ENCODE measurements at places on chromosomes 7 and 10.

GRCh38 chr10:109668154-109668665 lies 255.1 kb downstream of the XPNPEP1 start:
- no peak for DNase-seq

DNA sequence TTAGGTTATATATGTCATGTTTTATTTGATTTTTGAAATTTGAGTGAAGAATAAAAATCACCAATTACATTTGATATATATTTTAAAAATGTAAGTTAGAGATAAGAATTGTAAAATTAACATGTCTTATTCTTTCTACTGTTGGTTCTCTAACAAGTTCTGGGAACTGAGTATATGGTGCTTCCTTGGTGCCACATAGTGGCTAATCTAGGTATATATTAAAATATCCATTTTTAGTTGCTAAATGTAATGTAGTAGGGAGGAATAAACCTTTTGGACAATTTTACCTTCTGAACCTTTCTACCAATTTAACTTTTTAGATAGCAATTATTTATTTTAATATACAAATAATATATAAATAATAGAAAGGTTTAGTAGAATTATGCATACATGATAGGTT lies 17.5 kb downstream of the CFAP69 start:
- no peak for DNase-seq

- DNase-seq: no peak
Measured at GRCh38 chr10:119281581-119282071, 74.3 kb downstream of the GRK5 start.

GRCh38 chr10:25056726-25057125 lies 40.3 kb downstream of the THNSL1 start:
- DNase-seq: no peak

- DNase-seq: no peak
Measured at GRCh38 chr10:92574548-92575261, 812 bp upstream of the IDE start.

GRCh38 chr10:37992083-37992482 lies 15.6 kb upstream of the ZNF25 start:
- no peak for DNase-seq

DNA sequence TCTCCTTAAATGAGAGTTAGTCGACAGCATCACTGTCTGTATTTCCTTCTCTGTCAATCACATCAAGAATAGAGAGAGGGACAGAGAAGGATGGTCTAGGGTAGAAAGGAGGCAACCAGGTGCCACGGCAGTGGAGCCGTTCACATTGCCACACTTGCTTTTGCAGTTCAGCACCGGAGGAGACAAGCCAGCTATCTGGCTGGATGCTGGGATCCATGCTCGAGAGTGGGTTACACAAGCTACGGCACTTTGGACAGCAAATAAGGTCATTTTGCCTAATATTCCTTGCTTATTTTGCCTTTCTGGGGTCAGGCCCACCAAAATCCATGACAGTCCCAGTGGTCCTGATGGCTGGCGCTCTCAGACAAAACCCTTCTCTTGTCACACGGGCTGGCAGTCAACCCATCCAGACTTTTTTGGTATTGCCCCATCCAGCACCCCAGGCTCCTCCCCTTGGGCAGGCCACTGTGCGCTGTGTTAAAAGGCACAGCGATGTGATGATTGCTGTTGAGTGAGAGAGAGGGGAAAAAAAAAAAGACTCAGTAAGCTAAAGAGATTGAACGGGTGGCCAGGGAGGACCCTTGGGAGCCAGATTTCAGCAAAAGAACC lies 8.4 kb downstream of the CPA2 start:
- no peak for DNase-seq

GRCh38 chr7:80263821-80264220 lies 129.2 kb downstream of the GNAI1 start:
- no peak for DNase-seq

DNA sequence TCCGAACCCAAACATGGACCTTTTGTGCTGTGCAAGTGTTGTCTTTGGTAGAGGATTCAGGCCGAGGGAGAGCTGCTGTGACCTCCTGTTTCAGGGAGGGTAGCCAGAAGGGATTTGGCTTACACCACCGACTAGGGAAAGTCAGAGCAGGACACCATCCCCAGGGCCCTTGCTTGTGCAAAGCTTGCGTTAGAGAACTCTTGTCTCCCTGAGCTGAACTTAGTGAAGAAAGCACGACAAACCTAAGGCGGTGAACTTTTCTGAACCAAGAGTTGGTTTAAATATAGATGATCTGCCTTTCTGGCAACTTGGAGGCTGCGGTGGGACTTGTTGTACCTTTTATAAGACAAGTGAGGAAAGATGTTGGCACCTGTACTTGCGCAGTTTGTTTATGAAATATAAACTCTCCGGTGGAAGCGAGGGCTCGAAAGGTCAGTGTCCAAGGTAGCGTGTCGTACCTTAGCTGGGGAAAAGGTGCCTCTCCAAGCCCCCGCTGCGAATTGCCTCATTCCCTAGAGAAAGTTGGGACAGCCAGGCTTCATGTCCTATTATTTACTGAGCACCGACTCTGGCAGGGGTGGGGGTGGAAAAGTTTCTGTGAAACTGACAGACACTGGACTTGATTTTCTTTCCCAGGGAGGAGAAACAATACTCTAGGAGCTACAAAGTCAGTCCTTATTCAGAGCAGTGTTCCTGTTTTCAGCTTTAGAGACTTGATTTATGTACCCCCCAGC lies 31.6 kb downstream of the WBP1L start:
- DNase-seq: no peak

DNA sequence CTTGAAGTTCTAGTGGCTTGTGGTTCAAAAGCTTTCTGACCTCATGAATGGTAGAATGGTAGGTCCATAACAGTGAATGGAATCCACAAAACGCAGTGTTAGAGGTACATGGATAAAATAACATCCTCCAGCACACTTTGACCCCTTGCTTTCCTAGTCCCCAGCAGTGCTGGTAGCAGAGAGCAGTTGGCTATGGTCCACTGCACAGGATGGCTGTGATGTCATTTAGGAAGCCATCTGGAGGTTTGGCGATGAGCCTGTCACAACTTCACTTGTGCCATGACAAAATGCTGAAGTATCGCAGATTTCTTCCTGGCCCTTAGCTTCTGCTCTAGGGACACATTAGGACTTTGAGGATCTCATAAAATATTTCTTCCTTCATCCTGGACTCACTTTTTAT lies 300.0 kb upstream of the FZD8 start:
- DNase-seq: no peak

GRCh38 chr7:115135769-115136410 lies 214.0 kb downstream of the MDFIC start:
- no peak for DNase-seq

DNA sequence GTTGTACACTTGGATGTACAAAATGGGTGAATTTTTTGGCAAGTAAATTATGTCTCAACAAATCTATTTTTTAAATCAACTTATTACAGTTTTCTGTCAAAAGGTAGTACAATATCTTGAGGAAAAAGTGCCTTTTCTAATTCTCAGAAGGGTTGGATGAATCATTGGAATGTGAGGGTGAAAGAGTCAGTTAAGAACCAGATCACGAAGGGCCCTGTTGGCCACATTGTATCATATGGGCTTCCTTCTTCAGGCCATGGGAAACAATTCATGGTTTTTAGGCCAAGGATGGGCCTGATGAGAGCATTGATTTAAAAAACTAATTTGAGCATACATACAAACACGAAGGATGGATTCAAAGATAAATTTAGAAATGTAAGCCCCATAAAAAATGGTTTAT lies 503.7 kb downstream of the TNS3 start:
- no peak for DNase-seq

- no peak for DNase-seq
Measured at GRCh38 chr7:127819975-127820731, 168.2 kb downstream of the SND1 start.

DNA sequence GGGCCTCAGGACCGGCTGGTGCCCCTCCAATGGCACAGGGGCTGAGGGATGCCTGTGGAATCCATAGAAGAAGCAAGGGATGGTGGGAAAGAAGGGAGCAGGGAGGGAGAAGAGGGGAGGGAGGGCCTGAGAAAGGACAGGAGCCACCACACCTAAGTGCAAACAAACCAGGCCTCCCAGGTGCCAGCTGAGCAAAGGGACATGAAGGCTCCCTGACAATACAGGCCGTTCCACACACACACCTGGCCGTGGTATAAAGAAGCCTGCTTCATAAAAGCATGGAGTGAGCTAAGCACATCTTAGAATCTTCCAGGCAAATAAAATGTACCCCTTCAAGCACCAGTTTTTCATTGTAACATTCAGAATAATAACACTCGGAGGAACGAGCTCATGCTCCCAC lies 54.0 kb downstream of the OAT start:
- no peak for DNase-seq

DNA sequence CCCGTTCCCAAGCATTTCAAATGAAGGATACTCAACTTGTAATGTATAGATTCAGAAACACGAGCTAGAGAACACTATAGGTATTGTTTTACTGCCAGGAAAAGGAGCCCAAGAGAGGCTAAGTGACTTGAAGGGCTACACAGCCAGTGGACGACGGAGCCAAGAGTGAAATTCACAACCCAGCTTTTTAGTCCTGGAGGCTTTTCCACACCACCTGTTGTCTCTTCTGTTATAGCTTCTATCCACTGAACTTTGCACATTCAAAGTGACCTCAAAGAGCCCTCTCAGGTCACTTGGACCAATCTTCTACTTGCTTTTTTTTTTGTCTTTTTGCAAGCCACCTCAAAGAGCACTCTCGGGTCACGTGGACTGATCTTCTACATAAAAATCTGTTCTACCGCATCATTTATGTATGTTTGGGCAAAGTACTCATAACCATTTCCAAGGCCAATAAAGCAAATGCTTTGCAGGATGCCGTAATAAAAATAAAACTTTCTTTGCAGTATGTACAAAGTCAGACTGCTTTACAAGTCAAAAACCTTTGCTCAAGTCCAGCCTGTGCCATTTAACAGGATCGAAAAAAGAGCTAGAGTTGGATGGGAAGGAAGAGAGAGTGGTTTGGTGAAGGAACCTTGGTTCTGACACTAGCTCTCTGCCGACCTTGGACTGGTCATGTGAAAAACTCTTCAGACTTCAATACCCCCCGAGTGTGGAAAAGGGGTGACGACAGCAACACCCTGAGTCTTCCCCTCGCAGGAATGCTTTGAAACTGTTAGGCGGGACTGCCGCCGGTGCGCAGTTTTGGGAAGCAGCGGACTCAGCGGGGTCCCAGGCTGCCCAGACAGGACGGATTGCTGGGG lies 821 bp downstream of the SLC35B4 start:
- DNase-seq: no peak

GRCh38 chr7:100781255-100781654 lies 46.1 kb downstream of the EPHB4 start:
- DNase-seq: no peak

- DNase-seq: no peak
Measured at GRCh38 chr7:131610007-131610406, 53.6 kb upstream of the PODXL start.

DNA sequence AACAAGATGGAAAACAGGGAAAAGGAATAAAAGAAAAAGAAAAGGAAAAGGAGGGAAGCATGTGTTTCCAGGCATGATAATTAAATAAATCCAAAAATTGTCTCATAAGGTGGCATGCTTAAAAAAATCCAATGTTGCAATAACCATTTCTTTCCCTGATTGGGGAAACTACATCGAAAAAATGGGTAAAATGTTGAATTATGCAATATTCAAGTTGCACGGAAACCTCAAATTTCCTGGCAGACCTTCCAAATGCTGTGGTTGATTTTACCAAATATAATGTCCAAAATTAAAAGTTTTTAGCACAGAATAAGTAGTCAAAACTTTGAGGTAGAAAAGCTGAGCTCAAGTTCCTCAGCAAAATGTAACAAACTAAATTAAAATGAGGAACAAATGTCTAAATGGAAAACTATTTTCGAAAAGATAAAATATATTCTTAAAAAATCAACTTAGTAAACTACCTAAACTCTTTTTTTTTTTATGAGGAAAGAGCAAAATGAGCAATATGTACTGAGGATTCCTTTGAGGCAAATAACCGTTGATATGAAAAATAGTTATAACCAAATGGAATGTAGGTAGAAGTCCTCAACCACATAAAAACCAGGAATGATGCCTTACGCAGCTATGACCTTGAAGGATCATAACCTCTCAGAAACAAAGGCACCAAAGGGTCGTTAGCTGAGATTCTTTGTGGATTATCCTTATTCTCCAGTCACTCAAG lies 52.6 kb downstream of the MACC1 start:
- no peak for DNase-seq

DNA sequence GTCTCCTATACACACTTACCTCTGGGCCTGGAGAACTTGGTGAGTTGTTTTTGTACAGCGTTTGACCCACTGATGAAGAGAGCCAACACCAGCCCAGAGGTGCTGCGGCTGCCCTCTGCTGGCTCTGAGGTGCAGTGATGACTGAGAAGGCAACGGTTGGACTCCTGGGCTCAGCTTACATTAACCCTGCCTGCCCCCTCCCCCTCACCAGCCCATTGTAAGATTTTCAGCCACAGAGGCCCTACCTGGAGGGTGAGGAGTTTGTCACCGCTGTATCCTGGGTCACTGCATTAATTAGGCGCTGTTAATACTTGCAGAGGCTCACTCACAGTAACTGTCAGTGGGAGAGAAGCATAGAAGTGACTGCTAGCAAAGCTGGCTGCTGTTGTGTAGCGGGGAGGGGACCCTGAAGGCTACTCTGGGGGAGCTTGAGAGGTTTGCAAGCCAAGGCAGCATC lies 19.0 kb upstream of the ANKRD2 start:
- DNase-seq: no peak

- no peak for DNase-seq
Measured at GRCh38 chr7:102457352-102457924, 7.2 kb downstream of the ALKBH4 start.

- DNase-seq: no peak
Measured at GRCh38 chr7:151684408-151685175, 164.9 kb upstream of the RHEB start.

- no peak for DNase-seq
Measured at GRCh38 chr10:114395366-114396022, 8.8 kb downstream of the AFAP1L2 start.

- no peak for DNase-seq
Measured at GRCh38 chr7:75055830-75056772, 17.5 kb downstream of the RCC1L start.

DNA sequence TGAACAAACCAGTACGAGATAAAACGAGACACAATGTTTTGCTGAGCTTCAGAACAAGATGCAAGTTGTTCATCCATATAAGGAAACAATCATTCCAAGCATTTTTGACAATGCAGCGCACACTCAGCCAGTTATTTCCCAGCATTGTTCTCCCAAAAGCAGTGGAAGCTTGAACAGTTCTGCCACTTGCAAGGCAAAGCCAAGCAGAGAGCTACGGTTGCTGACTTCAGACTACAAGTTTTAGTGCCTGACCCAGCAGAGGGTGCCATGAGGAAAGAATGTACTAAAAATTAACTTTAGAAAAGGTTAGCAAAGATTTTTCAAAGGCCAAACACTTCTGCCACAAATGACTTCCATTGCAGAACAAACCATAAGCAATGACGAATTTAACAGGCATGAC lies 152.5 kb downstream of the SLC25A13 start:
- peak; percentile 83 for DNase-seq

DNA sequence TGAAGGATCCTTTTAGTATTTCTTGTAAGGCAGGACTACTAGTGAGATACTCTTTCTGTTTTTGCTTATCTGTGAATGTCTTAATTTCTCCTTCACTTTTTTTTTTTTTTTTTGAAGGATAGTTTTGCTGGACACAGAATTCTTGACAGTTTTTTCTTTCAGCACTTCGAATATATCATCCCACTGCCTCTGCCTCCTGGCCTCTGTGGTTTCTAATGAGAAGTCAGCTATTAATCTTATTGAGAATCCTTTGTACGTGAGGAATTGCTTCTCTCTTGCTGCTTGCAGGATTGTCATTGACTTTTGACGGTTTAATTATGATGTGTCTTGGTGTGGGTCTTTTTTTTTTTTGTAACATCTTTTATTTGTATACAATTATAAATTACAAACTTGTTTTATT lies 12.6 kb upstream of the WAC start:
- no peak for DNase-seq

- DNase-seq: no peak
Measured at GRCh38 chr7:135769005-135769802, 20.6 kb upstream of the FAM180A start.
